ENCODE measurements at places on chromosomes 11 and 22.

- DNase-seq = no peak
Measured at GRCh38 chr22:46829117-46829891, 66.9 kb downstream of the TBC1D22A start.

DNA sequence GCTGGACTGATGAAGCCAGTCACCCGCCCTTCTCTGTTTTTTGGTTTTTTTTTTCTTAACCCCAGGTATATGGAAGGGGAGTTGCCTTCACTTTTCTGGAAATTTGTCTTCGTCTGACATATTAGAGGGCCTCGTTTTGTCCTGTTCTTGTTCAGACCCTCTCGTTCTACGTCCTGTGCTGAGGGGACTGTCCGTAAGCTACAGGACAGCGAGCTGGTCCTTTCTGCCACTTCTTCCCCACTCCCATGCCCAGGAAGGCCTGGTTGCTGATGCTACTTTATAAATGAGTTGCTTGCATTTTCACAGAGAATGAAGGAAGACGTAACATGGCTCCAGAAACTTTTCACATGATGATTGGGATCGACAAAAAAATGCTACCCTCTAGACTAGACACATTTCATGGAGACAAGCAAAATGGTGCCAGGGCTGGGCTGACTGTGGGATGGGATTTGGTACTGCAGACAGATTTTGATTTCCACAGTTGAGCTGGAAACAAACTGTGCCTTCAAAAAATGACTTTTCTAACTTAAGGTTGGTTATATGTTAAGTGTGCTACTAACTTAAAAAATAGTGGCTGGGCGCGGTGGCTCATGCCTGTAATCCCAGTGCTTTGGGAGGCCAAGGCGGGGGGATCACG lies 27.2 kb upstream of the CRKL start:
- no peak for DNase-seq

GRCh38 chr11:118903204-118904015 lies 19.7 kb downstream of the CXCR5 start:
- DNase-seq = no peak

DNA sequence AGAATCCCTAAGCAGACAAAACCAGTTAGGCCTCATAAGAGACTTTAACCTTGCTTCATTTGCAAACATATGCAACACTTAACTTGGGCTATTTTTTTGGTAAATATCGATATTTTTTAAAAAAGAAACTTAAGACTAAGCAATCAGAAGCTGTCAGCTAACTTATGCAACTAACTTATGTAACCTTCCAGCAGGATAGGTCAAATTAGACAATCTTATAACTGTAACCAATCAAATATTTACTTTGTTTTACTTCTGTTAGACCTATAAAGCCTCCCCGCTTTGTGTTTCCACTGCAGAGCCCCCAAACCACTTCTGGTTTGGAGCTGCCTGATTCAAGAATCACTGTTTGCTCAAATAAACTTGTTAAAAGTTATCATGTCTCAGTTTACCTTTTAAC lies 8.0 kb downstream of the MSANTD4 start:
- no peak for DNase-seq

GRCh38 chr11:121067962-121068647 lies 32.9 kb upstream of the TECTA start:
- no peak for DNase-seq

DNA sequence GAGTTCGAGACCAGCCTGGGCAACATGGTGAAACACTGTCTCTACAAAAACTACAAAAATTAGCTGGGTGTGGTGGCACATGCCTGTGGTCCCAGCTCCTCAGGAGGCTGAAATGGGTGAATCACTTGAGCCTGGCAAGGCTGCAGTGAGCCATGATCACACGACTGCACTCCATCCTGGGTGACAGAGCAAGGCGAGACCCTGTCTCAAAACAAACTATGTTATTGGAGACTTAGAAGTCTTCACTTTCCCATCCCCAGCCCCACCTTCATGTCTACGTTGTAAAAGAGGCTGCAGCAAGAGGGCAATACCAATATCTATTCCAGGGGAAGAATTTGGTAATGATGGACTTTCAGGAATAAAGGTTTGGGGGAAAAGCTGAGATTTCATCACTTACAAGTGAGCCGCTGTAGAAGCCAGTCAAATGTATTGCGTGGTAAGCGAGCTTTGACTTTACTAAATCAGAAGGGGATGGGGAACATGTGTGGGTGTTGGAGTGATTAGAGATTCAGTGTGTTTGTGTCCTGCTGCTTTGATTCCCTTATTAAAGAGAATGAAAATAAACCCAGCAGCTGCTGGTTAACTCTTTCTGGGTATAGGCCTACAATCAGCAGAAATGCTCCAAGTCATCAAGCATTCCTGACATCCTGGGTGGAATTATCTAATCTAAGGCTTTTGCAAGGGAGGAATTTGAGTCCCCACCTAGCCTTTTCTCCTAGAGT lies 53.7 kb downstream of the UBASH3B start:
- DNase-seq = no peak

GRCh38 chr22:36355362-36355761 lies 32.4 kb downstream of the MYH9 start:
- DNase-seq = no peak

DNA sequence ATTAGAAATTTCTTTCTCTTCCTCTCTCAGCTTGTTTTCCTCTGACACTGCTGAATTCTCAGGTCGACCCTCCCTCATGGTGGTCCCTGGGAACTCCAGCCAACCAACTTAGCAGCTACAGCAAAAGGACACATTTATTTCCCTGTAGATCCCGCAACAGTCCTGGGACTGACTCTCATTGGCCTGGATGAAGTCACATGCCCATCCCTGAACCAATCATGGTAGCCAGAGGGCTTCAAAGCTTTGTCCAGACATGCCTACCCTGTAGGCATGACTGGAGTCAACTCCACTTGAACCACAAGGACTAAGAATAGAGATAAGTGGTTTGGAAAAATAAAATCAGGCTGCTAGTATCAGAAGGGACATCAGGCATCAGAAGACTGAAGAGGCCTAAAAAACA lies 84.6 kb upstream of the LRRC55 start:
- DNase-seq = no peak

GRCh38 chr22:20437613-20438426 lies at the start of gene SCARF2:
TSS of gene SCARF2 (minus strand) at chr22:20437825. CDS start at chr22:20437754, 71 bp downstream.
- DNase-seq = no peak

DNA sequence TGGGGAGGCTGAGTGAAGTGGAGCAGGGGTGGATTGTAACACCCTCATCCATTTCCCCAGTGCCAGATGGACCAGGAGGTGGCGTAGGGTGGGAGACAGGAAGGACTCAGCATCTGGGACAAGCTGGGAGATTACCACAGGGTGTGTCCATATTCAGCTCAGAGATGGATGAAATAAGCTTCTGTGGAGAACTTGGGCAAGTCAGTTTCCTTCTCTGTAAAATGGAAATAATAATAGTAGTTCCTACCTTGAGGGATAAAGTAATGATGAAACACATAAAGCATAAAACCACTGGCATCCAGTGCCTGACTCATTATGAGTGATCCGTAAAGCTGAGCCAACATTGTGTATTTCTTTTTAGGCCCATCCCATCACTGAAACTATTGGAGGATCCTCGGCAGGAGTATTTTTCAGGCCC lies 607 bp upstream of the ROBO4 start:
- DNase-seq = no peak

- no peak for DNase-seq
Measured at GRCh38 chr11:27347359-27348339, 15.4 kb downstream of the CCDC34 start.

DNA sequence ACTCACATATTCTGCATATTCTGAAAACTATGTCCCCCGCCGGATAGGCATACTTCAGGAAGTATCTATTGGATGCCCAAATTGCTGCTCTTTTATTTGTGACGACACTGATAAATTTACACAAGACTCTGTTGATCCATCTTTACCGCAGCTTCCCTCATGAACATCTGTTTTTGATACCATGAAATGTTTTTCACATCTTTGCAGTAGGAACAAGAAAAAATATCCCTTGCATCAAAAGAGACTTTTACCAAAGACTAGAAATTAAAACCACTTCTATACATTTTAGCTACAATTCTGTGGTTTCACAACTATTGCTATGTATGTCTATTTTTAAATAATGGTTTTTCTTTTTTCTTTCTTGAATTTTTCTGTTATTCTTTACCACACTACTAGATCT lies 15.3 kb downstream of the POU2AF2 start:
- no peak for DNase-seq

DNA sequence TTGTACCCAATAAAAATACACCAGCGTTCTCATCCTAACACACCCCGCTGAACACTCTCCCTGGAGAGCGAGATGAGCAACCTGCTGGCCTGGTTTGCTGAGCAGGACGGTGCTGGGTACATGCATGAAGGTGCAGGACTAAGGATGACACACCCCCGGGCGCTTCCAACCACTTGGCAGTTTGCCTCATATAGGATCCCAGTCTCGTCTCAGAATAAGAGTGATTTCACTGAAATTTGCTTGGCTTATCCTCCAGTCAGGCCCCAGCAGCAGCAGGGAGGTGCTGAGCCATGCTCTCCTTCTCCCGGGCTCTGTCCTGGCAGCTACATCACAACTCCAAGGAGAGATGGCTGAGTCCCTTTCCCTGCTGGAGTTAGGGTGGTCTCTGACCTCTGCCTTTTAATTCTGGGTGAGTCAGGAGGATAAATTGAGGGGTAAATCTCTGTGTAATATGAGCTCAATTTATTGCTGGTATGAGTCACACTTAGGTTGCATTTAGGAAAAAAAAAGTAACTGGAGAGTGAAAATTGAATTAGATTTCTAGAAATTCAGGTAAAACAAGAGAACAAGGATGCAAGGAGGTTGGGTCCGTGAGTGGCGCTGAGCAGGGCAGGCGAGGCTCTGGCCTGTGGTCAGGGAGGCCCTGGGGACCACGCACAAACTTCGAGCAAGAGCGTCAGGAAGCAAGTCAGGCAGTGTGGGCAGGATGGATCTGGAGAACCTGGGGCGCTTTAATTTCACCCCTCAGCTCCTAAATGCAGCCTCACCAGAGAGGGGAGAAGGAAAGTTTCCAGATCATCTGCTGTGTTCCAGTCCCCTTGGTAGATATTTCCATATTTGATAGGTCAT lies 974.0 kb downstream of the TBC1D22A start:
- DNase-seq = no peak

DNA sequence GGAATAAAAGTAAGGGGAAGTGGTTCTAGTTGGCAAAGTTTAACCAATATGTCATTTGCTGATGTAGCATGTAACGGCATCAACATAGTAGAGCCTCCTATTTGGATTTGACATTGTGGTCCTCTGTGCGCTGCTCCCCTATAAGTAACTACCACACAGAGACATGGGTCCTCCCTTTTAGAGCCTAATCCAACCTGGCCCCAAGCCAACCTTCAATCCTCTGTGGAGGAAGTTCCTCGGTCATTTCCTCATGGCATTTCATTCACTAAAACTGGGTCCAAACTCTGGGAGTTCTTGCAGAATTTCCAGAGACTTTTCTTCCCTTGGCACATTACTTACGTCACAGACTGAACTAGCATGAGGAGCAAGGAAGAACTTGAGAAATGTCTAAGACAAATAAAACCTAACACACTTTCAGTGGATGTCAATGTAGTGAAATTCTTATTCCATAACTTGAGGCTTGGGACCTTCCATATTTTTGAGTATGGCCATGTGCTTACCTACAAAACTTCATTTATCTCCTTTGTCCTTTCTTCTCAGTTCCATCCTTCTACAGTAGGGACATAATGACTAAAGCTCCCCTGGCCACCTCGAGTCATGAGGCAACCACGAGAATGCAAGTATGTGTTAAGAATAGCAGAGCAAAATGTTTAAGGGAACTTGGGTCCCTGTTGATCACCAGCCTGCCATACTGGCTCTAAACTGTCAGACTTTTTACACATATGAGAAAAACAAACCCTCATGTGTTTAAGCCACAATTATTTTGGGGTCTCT lies 34.7 kb downstream of the MMP20 start:
- no peak for DNase-seq

DNA sequence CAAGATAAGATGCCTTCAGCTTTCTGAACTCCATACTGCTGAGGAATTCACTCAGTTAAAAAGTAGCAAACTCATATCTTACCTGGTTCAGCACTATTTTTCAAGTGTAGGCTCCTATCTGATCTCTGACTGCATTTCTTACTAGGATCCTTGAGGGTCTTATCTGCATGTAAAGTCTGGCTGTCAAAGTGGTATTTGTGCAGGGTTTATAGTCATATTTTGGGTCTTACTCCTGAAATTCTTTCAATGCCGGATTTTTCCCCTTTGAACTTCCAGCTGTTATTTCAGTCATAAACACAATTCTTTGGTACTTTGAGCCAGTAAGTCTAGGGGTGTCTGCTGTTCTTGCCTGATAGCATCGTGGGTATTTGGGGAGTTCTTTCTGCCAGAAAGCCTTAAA lies 25.3 kb upstream of the NOX4 start:
- no peak for DNase-seq

DNA sequence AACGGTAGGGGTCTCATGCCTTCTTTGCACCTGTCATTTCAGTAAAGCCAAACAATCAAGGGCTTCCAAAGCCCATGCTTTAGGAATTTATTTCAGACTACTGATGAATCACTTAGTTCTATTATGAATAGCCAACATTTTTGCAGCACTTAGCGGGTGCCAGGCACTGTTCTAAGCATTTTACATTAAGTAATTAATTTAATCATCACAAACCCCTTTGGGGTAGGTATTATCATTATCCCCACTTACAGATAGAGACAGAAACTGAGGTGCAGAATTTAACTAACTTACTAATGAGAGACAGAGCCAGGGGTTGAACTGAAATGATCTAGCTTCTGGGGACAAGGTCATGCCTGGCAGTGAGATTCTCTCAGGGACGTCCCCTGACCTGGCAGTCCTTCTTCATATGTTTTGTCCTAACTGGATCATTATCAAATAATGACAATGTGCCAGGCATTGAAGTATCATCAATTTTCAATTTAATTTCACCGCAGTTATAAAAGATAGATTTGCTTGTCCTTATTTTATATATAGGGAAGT lies 31.7 kb upstream of the NAV2 start:
- no peak for DNase-seq

DNA sequence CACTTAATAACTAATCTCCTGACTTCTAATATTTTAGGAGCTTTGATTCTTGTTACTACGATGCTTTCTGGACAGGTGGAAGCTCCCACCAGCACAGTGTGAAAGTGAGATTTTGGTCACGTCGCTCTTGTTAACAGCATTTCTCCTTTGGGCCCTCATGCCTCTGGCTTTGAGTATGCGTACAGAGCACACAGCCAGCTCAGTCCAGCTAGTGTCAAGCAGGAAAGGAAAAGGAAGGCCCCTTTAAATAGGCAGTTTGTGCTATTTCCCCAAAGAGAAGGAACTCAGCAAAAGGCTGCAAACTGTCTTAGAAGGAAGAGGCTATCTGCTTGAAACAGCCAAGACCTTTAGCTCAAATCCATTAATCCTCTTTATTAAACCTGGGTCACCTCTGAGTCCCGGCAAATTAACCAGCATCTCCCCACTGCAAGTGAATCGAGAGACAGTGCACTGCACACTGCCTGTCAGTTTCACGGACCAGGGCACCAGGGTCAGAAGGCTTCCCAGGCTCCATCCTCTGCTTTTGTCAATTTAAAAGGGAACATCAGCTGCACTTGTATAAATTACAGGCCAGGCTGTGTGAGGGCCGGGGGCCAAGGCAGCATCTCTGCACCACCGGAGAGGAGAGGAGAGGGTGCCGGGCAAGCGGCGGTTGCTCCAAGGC lies 34.7 kb downstream of the OPCML start:
- DNase-seq = no peak

- DNase-seq = no peak
Measured at GRCh38 chr22:23781065-23781464, 5.7 kb upstream of the SMARCB1 start.

All from body of pancreas (tissue), 4 donors.